ENCODE measurements at places on chromosomes 1 and 21.

GRCh38 chr1:157994704-157995582, 1.5 kb downstream of the KIRREL1 start:
- no peak for DNase-seq

DNA sequence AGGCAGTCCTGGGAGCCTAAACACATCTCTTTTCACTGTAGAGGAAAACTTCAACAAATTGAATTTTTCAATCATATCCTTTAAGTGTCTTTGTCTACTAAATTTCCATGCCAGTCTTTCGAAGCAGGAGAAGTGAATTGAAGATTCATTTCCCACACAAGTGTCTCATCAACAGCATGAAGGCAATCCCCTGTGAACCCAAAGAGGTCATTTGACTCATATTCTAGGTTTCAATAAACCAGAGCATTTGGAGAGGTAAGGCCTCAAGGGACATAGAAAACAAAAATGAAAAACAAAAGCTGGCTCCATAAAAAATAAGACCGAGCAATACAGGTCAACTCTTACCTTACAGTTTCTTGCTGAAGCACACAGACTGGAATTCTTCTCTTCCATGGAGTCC, 94.1 kb upstream of the ATP1B1 start:
- no peak for DNase-seq

- no peak for DNase-seq
Observed at GRCh38 chr1:197904126-197904787, 1.8 kb downstream of the C1orf53 start.

DNA sequence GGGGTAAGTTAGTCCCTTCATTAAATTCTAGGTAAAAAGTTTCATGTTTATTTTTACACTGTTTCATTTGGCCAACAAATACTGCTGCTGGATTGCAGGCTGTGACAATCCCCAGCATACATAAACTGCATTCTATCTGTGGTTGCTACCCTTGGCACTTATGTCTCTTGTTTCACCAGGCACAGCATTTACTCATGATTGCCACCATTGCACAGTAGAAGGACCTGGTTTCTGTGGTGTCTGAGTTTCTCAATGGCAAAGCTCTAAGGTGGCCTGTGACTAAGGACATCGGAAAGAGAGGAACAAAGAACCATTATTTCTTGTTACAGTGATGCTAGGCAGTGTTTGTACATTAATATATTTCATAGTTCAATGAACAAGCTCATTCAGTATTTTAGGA, 878.4 kb upstream of the NEGR1 start:
- DNase-seq = no peak

GRCh38 chr21:18744840-18745239, 341.3 kb upstream of the TMPRSS15 start:
- DNase-seq = no peak

DNA sequence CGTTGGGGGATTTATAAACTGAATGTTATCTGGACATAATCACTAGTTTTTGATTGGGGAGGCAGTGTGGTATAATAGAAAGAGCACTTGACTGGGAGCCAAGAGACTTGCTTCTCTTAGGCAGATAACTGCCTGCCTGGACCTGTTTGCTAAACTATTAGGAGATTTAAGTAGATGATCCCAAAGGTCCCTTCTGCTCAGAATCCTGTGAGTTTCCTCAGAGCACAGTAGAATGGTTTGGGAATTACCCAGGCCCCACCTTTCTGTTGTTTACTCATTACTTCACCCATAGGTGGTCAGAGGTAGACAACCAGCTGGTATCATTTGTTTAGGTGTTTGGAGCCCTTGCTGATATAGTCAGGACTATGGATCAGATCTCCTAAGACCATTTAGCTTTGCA, 10.3 kb upstream of the PODN start:
- no peak for DNase-seq
